Stimulated activated CD4-positive, alpha-beta T cell treated with anti-CD3 and anti-CD28 coated beads, Interleukin-15, amount 100 ng/mL, for 24 hours (primary cell): ENCODE measurements at places on chromosomes 7 and 10.

- no peak for DNase-seq
Observed at GRCh38 chr7:87517136-87517815, 41.8 kb upstream of the ABCB4 start.

GRCh38 chr10:101609481-101609880 is 21.4 kb downstream of the DPCD start:
- DNase-seq = no peak

DNA sequence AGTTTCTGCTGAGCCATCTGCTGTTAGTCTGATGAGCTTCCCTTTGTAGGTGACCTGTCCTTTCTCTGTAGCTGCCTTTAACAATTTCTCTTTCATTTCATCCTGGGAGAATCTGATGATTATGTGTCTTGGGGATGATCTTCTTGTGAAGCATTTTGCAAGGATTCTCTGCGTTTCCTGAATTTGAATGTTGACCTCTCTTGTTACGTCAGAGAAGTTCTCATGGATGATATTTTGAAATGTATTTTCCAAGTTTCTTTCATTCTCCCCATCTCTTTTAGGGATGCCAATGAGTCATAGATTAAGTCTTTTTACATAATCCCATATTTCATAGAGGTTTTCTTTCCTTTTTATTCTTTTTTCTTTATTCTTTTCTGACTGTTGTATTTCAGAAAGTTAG is 184.2 kb upstream of the BET1 start:
- no peak for DNase-seq

DNA sequence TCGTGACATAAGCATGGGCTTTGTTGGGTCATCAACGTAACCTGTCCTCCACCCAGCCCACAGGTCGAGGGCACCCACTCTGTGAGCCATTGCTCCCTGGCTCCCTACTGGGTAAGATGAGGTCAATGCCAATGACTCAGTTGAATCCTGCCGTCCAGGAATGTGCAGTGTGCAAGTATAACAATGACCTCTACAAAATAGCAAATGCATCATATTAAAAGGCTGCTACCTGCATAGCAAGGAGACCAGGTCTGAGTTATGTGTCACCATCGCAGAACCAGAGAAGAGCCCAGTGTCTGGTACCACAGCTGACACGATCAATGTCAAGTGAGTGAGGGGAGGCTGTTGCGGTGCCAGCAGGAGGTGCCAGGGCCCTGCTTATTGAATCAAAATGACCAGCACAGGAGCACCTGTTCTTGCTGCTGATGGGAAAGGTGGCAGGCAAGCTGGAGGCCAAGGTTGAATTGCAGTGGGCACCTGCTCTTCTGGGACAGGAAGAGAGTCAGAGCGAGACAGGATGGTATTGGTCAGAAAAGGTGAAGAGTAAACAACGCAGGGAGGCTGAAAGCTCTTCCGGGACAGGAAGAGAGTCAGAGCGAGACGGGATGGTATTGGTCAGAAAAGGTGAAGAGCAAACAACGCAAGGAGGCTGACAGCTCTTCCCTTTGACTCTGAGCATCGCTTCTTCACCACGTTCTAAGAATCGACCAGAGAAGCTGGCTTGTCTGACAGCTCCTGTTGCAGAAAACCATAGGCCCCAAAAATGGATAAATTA is 108.7 kb upstream of the ADAM12 start:
- no peak for DNase-seq

- DNase-seq = no peak
Observed at GRCh38 chr7:24138343-24138742, 145.6 kb upstream of the NPY start.

DNA sequence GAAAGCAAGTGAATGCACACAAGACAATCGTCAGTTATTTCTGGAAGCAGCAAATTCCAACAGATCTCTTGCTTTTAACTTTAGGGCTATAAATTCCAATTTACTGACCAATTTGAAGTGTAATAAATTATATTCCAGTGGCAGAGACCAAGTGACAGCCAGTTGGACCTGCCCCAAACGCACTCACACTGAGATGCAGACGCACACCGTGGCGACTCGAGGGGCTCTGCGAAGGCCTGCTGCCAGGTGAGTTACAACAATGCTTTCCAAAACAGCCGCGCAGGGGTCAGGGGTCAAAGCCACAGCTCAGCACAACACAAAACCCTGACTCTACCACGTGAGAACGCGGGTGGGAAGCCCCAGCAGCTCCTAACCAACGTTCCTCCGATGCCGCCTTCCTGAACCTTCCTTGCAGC is 97.4 kb downstream of the ZRANB1 start:
- DNase-seq = no peak

- no peak for DNase-seq
Observed at GRCh38 chr7:67022511-67022910, 25.9 kb downstream of the TYW1 start.

DNA sequence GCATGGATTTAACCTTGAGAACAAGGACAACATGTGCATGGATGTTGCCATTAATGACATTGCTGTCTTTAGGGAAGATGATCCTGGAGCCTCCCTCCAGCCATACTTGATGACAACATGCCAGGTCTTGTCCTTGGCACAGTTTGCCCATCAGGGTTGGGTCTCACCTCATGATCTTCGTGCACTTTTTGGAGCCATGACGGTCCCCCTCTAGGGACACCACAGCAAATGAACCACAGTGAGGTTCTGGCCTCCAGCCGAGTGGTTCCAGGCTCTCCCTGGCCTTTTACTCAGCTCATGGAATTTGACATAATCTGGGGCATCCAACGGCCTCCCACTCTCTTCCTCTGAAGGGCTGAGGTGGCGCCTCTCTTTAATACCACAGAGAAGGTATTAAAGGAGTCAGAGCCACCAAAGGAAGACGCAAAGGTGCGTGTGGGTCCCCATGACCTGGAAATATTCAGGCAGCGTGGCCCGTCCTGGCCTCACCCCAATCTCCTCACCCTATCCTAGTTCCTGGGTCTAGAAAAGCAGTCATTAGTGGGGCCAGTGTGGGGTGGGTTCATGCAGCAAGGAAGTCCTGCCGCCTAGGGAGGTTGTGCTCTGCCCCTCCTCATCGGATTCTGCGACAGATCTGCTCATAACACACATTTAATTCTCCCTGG is 184.8 kb downstream of the CXCL12 start:
- no peak for DNase-seq

DNA sequence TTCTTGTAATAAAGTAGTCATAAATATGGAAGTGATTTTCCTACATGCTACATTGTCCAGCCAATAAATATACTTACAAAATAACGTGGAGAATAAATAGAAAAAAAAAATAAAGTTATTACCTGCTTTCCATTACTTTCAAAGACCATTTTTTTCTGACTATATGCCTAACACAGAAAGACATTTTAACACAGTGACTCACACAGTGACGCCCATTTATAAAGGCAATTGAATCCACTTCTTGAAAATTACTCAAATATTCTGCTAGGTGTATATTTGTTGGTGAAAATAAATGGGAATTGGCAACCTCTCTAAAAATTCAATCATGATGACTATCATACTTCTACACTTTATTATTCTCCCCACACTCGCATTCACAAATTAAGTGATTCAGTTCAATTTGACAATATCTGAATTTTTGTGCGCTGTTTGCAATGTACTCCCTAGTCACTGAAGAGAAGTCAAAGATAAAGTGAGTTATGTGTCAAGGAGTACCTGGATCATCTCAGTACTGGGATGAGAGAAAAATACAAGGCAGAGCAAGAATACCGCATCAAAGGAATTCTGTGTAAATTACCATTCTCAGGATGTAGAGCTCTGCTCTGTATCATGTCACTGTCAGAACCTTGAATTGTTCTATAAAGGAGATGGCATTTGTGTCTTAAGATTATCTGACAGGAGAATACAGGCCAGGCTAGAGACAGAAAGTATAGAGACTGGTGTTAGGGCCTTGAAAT is 642.7 kb downstream of the IPMK start:
- no peak for DNase-seq

DNA sequence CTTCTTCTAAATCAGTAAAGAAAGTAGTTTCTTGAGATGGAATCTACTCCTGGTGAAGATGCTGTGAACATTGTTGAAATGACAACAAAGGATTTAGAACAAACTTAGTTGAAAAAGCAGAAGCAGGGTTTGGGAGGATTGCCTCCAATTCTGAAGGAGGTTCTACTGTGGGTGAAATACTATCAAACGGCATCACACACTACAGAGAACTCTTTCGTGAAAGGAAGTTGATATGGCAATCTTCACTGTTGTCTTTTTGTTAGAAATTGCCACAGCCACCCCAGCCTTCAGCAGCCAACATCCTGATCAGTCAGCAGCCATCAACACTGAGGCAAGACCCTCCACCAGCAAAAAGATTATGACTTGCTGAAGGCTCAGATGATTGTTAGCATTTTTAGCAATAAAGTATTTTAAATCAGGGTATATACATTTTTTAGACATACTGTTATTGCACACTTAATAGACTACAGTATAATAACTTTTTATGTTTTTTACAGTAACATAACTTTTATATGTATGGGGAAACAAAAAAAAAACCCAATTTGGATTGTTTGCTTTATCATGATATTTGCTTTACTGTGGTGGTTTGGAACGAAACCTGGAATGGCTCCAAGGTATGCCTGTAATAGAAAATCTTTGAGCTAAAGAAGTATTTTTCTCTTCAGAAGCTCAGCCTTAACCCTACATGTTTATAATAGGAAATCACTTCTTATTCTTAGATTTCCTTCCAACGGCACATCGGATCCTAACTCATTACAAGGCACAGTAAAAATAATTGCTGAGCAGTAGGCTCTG is 257.3 kb downstream of the LRMDA start:
- DNase-seq = no peak

- DNase-seq = no peak
Observed at GRCh38 chr10:106175760-106176377, 988.6 kb downstream of the SORCS1 start.

DNA sequence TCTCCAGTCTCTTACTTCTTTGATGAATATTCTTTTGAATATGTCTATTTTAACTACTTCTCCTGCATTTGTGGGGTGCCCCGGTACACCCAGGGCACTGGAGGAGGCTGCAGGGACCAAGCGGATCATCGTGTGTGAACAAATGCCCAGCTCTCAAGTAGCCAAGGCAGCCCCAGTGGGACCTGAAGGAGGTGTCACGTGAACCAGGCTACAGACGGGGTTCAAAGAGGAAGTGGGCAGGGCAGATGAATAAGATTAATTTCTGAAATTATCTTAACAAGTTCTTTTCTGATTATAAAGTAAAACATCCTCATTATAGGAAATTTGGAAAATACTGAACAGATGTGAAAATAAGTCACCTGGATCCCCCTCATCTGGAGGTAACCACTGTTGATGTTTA is 78.4 kb upstream of the DUSP5 start:
- DNase-seq = no peak

GRCh38 chr10:78712147-78712546 is 356.6 kb upstream of the ZMIZ1 start:
- DNase-seq = no peak

DNA sequence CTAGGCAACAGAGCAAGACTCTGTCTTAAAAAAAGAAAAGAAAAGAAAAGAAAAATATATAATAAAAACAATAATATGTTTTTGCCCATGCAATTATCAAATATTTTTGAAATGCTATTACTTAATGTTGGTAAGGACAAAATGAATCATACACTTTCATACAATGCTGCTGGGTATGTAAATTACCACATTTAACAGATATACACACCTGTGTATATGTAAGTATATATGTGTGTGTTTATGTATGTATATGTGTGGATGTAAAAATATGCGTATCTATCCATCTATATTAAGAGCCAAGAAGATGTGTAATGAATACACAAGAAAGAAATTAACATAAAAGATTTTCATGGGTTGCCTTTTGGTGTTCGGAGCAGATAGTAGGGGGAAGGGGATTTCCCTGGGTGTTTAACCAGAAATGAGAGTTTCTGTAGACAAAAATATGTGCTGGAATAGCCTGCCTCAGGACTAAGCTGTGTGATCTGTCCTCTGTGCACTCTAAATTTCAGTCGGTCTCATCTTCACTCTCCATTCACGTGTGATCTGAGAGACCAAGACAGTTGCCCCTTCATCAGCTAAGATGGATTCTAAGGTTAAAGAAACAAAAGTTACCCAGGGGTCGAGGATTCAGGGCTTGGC is 61.2 kb downstream of the PRKCQ start:
- DNase-seq = no peak

DNA sequence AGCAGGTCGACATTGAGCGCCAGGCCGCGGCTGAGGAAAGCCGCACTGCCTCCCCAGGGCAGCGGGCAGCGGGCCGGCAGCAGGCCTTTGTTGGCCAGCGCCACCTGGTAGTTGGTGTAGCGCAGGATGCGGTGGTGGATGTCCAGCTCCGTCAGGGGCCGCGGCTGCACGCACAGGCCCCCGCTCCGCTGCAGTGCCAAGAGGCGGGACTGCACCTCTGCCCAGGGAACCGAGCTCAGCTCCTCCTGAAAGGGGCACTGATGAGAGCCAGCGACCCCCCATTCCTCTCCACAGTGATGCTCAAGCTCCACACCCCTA is 5.2 kb downstream of the ATG9B start:
- DNase-seq = no peak

DNA sequence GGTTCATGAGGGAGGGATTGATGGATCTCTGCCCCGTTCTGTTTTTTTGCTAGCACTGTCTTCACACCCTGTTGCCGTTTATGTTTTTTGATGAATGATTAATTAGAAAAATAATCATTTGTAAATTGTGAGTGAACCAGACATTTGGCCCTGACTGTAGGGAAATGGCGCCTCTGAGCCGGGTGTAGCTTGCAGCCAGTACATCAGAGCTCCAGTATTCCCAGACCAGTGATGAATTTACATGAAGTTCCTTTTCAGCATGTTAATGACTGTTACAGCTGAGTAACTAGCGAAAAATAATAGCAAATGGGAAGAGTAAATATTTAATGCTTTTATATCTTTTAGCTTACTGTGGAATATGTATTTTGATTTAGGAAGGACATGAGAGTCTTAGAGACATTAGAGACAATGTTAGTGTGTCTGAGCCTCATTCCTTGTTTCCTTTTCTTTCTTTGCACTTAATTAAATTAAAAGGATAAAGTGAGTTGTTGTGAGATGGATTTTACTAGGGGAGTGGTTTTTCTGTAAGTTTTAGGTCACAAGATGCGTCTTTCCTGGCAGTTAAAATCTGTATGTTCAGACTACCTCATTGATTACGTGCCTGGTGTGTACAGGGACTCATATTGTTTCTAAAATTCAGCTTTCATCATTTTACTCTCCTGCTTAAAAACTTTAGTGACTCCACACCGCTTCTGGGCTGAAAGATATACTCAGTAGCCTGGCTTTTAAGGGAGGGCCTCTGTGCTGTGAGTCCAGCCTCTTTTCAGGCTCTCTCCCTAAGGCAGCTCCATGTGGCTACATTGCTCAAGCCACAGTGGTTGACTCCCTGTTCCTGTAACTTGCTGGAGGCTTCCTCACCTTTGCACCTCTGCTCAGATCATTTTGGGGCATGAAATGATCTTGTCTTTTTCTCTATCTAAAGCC is 86.4 kb downstream of the AUTS2 start:
- no peak for DNase-seq

- no peak for DNase-seq
Observed at GRCh38 chr7:137681657-137682562, 164.9 kb downstream of the DGKI start.
